ENCODE measurements at places on chromosomes 11 and 22. TPM values are rescaled to one million over a fixed set of nuclear protein-coding genes. Genes with fewer than 3 reads are reported as not detected.
A peak's percentile ranks its signal among the peaks of the same experiment; 100 is the strongest.

DNA sequence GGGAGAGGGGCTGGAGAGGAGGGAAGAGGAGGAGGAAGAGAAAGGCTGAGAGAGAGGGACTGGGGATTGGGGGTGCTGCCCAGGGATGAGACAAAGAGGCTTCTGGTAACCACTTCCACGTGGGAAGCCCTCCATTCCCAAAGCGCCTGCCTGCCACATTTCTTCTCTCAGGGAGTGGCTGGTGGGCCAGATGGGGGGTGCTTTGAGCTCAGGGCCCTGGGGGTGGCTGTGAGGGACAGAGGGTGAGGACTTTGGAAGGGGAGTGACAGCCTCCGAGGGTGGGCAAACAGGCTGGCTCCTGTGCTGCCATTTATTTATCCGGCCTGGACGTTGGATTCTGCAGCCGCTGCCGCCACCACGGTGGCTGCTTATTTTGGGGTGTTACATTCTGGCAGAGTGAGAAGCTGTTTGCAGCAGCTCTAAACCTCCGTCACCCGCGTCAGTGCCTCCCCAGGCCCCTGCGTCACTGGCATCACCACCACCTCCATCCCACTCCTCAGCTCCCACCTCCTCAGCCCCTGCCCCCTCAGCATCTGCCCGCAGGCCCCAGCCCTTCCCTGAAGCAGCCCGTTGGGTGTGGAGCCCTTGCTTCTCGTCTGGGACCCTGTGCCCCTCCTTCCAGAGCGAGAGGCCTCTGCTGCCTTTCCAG, 1.6 kb downstream of the RTN4RL2 start:
- no peak for DNase-seq
- peaks cover 49% of the 10 kb centered on the region for H3K27me3 ChIP-seq

DNA sequence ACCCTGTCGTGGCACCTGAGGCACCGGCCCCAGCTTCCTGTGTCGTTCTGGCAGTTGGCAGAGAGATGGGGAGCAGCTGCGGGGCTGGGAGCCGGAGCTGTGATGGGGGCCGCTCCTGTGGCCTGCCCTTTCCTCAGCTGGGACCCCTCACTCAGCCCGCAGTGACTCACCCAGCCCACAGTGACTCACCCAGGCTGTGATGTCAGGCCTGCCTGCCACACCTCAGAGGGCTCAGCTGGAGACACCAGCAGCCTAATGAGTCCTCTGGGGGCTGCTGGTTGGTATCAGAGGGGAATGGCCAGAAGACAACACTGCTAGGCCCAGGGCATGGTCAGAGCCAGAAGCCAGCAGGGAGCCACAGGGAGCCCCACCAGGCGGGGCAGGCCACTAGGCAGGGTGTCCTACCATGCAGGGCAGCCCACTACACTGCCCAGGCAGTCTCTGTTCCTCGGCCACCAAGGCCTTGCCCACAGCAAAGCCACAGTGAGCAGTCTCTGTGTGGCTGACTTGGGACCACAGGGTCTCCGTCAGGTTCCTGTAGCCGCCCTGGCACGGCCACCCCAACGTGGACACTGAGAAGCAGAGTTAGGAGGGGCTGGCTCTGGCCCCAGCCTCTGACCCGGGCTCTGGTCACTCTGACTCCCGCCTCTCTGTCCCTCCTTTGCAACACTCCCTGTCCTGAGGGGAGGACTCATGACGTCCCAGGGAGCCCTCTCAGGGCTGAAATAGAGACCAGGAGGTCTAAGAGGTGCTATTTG, 4.2 kb upstream of the FXYD2 start:
- no peaks in the 10 kb centered on the region for H3K36me3 ChIP-seq
- H3K27me3 ChIP-seq, result no peaks in the 10 kb centered on the region
- peak overlapping the region; percentile 74 for H3K27ac ChIP-seq
- no peak overlapping the region for H3K4me3 ChIP-seq
- H3K4me1 ChIP-seq, result peaks cover 53% of the 10 kb centered on the region
- DNase-seq, result peak; percentile 85

GRCh38 chr11:70666311-70666710, 268.0 kb downstream of the CTTN start:
- H3K27ac ChIP-seq, result no peak overlapping the region
- H3K27me3 ChIP-seq, result peaks cover 13% of the 10 kb centered on the region
- no peak overlapping the region for H3K4me3 ChIP-seq

- no peak overlapping the region for H3K4me3 ChIP-seq
- H3K27ac ChIP-seq, result no peak overlapping the region
- peaks cover 10% of the 10 kb centered on the region for H3K4me1 ChIP-seq
- peaks cover 16% of the 10 kb centered on the region for H3K27me3 ChIP-seq
Measured at GRCh38 chr11:59418156-59418555, 8.1 kb downstream of the OR5A2 start.

- H3K27me3 ChIP-seq, result no peaks in the 10 kb centered on the region
- no peak overlapping the region for H3K4me3 ChIP-seq
- H3K36me3 ChIP-seq, result no peaks in the 10 kb centered on the region
- DNase-seq, result no peak
Measured at GRCh38 chr11:29527391-29527936, 489.4 kb downstream of the KCNA4 start.

DNA sequence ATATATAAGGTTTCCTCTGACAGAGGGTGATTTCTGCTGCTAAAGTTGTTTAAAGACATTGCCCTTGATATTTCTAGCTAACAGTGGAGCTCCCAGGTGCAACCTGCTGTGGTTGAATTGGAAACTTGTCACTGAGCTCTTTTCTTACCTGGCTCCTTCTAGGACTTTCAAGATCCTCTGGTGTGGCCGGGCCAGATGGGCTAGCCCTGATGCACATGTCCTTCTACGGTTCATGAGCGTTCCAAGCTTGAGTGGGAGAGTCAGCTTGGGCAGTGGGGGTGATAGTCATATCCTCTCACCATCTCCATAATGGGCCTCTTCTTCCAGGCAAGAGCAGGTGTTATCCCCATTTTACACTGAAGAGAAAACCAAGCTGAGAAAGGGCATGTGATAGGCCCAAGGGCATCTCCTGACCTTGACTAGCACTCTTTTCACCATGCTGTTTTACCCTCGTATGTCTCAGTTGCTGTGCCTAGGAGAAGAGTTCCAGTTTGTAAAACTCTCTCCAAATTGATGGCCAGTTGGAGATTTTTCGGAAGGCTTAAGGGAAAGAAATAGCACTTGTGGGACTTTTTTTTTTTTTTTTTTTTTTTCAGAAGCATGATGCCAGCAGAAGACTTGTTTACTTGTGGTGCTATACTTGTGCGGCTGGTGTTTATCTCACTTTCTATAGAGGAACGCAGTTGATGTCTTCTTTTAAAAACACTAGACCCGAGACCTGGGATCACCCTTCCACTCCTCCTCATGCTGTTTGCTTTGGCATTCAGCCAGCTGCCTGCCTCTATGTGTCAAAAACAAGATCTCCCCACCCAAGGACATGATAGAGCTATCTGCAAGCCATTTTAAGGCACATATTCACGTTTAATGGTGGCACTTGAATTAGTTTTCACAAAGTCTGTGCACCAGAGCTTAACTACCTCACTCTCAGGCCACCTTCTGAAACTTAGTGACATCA, 32.6 kb downstream of the TEAD1 start:
- no peak overlapping the region for H3K4me3 ChIP-seq
- no peak for DNase-seq
- H3K27me3 ChIP-seq, result peaks cover 46% of the 10 kb centered on the region
- H3K27ac ChIP-seq, result no peak overlapping the region
- H3K36me3 ChIP-seq, result no peaks in the 10 kb centered on the region
- no peaks in the 10 kb centered on the region for H3K4me1 ChIP-seq

DNA sequence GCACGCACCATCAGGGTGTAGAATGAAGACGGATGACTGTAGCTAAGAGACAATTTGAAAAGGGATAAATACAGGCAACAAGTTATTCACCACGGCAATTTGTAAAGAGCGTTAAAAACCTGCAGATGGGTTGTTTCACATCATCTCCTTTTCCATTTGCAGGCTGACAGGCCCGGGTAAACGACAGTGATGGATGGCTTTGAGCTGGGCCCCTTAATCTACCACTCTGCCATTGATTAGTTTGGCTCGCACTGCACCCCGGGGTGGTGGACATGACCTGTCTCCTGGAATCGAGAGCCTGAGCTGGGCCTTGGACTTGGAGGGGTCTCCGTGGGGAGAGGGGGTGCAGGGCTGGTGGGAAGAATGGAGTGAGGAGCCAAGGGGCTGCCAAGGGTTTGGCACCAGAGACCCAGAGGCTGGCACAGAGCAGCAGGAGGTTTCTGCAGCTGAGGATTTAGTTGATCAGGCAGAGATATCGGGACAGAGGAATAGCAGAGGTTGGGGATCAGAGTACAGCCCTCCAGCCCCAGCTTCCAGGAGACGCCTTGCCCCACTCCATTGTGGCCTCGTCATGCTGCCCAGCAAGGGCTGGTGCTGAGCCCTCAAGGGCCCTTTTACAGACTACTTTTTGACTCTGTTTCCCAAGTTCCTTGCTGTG, 110.6 kb upstream of the NECTIN1 start:
- H3K4me3 ChIP-seq, result no peak overlapping the region
- no peaks in the 10 kb centered on the region for H3K4me1 ChIP-seq
- peaks cover 29% of the 10 kb centered on the region for H3K27me3 ChIP-seq
- no peaks in the 10 kb centered on the region for H3K36me3 ChIP-seq
- DNase-seq, result no peak

DNA sequence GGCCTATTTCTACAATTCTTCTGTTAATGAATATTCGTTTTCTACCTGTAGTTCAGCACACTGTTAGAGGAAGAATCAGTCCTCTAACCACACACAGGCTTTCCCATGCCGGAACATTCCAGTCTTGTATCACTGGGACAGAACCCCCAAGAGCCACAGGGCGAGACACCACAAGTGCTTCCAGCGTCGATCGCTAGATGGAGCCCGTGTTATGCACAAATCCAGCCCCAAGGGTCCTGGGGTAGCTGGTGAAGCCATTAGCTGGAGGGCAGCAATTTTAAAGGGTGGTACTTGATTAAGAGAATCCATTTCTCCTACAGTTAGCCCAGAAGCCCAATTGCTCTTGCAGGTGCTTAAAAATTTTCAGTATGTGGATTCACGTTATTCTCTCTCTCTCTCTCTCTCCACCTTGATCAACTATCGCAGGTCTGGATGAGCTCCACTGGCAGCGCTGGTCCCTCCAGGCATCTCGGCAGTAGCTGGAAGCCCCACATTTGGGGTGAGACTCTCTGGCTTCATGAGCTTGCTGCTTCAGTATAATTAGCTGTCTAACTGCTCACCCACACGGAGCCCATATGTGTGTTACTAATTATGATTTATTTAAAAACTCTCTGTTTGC, 148.2 kb upstream of the SNX19 start:
- no peaks in the 10 kb centered on the region for H3K4me1 ChIP-seq
- H3K4me3 ChIP-seq, result no peak overlapping the region
- no peaks in the 10 kb centered on the region for H3K27me3 ChIP-seq
- peak; percentile 19 for DNase-seq

DNA sequence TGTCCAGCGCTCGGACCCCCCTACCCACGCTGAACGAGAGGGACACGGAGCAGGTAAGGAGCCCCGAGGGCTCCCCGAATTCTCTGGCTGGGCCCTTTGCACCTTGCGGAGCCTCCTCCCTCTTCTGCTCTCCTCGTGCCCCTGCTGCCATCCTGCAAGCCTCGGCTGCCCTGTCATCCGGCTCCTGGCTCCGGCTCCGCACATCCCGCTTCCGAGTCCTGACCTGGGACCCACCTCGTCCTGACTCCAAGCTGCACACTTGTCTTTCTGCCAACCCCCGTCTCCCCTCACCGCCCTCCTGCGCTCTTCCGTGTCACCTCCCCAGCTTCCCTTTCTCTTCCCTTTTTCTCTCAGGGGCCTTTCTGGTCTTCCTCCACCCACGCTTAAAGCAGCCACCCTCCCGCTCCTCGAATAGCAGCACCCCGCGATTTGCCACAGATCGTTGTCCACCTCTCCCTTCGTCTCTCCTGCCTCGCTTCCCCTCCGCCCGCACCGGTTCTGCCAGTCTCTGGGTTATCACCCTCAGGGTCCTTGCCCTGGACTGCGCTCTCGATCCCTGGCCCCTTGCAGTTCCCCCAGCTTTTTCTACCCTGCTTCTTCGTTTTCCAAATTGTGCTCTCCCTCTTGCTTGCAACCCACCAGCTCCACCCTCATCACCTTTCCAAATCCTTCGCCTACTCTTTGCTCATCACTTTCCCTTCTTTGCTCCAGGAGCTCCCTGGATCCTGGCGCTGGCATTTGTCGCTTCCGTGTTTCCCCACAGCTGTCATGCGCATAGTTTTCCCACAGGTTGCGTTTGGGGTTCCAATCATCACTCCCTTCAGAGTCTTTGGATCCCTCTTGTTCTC, 822 bp downstream of the MARK2 start:
- H3K27ac ChIP-seq, result peak overlapping the region; percentile 77
- H3K4me1 ChIP-seq, result peaks cover 57% of the 10 kb centered on the region
- H3K27me3 ChIP-seq, result no peaks in the 10 kb centered on the region
- DNase-seq, result peak; percentile 40

F2 gene
- not detected for total RNA-seq

CSNK2A3 gene
- total RNA-seq, result 3.0 TPM

SYNGR1 gene
- not detected for total RNA-seq
